Hematopoietic multipotent progenitor cell treated with erythropoietin and hydrocortisone succinate and interleukin-3 and kit ligand, for 4 days (in vitro differentiated cells): ENCODE measurements at places on chromosomes 4 and X.

- no peak for DNase-seq
These were observed 1547.4 kb upstream of the TENM3 start for GRCh38 chr4:180695851-180696250.

DNA sequence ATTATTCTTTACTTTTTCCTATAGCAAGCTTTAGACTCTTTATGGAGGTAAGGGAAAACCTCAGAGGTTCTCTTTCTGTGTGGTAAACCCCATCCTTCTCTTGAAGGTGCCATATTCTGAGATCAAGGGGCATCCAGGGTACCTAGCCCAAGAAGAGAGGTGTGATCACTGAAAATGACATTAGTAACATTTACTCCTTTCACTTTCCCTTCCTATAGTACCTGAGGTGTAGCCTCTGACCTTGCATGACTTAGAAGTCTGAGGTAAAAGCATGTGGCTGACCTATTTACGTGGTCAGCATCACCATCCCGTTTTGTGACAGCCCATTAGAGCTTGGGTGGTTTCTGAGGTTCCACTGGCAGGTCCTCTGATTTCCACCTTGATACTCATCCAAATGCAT, 25.7 kb downstream of the SGMS2 start:
- no peak for DNase-seq

DNA sequence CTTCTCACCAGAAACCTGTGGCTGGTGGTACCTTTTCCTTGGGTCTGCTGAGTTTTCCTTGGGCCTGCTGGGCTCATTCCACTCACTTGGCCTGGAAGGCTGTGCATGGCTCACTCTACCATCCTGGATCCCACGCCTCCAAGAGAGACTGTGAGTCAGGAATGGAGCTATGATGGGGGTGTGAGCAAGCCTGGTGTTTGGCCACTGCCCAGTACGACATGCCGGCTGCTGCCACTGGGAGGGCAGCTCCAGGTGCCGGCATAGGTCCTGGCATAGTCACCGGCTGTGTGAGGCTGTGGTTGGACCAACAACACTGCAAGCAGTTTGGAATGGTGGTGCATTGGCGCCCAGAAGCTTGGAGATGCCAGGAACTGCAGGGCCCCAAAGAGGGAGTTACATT, 721.7 kb downstream of the PCDH18 start:
- no peak for DNase-seq

DNA sequence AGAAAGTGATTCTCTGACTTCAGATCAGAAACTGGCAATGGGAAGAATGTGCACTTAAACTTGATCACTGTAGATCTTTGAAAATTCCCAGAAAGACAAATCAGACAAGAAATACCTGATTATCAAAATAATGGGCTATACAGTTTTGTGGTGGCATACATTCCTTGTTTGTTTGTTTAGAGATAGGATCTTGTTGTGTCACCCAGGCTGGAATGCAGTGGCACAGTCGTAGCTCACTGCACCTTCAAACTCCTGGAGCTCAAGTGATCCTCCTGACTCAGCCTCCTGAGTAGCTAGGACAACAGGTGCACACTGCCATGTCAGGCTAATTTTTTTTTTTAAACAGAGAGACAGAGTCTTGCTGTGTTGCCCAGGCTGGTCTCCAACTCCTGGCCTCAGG, 81.0 kb upstream of the SPRY1 start:
- DNase-seq, result no peak

DNA sequence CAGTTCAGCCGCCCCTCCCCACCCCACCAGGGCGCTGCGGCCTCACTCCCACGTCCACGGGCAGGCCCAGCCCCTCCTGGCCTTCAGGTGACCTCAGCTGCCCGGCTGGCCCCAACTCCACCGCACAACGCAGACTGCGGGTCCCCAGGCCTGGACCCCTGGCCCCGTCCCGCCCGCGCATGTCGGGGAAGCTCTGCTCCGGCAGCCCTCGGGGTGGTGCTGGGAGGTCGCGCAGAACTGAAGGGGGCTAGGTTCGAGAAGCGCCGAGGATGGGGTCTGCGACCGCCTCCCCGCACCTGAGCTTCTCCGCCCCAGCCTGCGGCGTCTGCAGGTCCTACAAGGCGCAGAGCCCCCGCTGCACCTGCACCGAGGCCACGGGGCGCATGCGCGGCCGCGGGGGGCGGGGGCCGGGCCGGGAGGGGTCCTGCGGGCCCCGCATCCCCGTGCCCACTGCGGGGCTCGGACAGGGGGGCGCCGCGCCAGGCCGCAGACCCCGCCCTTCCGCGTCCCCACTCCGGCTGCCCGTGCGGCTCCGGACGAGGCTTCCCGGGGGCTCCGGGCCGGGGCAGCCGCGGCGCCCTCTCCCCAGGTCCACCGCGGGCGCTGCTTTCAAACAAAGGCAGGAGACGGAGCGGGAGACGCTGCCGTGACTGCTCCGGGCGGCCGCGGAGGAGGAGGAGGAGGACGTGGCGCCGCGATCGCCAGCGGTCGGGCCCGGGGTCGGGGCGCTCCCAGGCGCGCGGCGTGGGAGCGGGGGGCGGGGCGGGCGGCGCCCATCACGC, 672 bp upstream of the NAT8L start:
- peak; percentile 43 for DNase-seq

DNA sequence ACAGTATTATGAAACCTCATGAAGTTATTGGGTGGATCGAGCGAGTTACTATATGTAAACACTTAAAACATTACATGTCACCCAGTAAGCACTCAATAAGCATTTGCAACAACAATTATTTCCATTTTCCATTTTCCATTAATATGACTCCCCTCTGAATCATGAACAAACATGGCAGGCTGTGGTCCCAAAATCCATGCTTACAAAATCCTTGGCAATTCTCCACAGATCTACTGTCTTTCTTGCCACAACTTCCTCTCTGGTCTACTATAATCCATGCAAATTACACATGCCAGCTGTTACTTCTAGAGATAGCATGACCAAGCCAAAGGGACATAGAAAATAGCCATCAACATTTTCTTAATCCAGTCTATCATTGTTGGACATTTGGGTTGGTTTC, 22.0 kb downstream of the ASB11 start:
- no peak for DNase-seq

GRCh38 chr4:147370473-147370872, 110.4 kb upstream of the EDNRA start:
- DNase-seq, result no peak

GRCh38 chrX:10079231-10079630, 77.5 kb upstream of the CLCN4 start:
- no peak for DNase-seq

- no peak for DNase-seq
These were observed 79.8 kb downstream of the IQCM start for GRCh38 chr4:149735796-149736195.

DNA sequence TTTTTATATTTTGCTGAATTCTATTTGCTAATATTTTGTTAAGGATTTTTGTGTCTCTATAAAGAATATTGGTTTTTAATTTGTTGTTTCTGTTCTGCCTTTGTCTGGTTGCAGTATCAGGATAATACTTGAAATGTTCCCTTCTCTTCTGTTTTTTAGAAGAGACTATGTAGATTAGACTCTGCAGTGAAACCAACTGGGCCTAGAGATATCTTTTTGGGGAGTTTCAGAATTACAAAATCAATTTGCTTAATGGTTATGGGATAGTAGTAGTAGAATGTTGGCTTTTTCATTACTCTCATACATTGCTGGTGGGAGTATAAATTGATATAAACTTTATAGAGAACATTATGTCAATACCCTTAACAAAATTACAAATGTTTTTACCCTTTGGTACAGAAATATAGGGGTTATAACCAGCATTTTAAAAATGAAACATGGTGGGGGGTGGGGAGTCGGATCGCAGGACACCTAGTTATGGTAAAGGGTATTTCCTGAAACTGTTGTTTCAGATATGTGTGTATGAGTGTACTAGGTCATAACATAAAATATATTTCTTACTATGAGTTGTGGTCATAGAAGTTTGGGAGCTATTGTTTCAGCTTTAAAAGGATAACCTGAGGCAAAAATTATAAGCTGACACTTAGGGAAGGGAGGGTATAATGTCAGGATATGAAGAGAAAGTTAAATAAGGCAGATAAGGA, 29.0 kb downstream of the CLOCK start:
- no peak for DNase-seq

DNA sequence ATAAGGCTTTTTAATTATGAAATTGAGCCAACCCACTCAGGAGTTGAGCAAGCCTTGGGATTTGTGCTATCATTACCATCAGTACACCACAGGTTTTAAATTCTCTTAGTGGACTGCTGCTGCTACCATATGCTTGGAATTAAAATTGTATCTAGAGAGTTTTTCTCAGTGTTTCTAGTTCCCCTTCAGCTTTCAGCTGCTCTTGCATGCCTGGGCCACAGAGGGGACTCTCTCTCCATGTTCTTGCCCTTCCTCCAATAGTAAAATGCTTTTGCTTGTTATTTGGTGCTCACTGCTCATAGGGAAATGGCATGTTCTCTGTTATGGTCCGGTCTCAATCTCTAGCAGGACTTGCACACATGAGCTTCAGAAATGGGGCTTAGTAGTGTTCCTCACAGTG, 101.9 kb downstream of the IGSF1 start:
- DNase-seq, result no peak

GRCh38 chrX:132657876-132658275, 169.0 kb upstream of the MBNL3 start:
- DNase-seq, result no peak

GRCh38 chrX:10634392-10635161, 14.2 kb upstream of the MID1 start:
- DNase-seq, result no peak

DNA sequence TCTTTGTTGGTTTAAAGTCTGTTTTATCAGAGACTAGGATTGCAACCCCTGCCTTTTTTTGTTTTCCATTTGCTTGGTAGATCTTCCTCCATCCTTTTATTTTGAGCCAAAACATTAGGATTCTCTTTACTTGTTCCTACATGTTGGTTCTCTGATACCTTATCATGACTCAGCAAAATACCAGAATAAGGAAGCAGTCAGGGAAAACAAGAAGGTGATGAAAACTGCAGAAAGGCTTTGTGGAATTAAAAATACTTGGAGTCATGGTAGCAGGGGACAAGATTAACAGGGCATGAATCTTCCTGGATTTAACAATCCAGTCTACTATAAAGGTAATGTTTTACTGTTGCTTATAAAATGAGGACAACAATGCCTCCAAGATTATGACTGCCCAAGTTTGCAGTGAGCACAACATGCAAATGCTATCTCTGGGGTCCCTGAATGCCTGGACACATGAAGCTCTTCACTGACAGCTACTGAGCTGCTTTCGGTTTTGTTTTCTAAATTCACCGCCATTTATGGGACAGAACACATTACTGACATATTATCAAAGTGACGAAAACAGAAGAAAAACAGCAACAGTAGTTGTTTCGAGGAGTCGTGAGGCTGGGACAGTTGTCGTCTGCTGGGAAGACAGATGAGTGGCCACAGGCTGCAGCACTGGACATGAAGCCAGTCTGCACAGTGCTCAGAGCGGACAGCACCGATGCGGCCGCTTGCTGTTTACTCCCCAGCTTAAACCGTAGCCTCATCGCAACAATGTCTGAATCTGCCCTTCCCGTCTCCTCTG, 174.5 kb upstream of the DKK2 start:
- DNase-seq, result peak; percentile 1

- DNase-seq, result peak; percentile 26
These were observed 55.4 kb upstream of the ESX1 start for GRCh38 chrX:104310090-104310489.
